IPS-NIHi11 (cell line): ENCODE measurements at places on chromosomes 6 and 20.

- no peak for DNase-seq
Measured at GRCh38 chr6:110560239-110561007, 84.0 kb upstream of the SLC22A16 start.

GRCh38 chr6:169339731-169340309 lies 86.2 kb upstream of the THBS2 start:
- no peak for DNase-seq

- DNase-seq: no peak
Measured at GRCh38 chr6:69285054-69285453, 511.8 kb downstream of the LMBRD1 start.

DNA sequence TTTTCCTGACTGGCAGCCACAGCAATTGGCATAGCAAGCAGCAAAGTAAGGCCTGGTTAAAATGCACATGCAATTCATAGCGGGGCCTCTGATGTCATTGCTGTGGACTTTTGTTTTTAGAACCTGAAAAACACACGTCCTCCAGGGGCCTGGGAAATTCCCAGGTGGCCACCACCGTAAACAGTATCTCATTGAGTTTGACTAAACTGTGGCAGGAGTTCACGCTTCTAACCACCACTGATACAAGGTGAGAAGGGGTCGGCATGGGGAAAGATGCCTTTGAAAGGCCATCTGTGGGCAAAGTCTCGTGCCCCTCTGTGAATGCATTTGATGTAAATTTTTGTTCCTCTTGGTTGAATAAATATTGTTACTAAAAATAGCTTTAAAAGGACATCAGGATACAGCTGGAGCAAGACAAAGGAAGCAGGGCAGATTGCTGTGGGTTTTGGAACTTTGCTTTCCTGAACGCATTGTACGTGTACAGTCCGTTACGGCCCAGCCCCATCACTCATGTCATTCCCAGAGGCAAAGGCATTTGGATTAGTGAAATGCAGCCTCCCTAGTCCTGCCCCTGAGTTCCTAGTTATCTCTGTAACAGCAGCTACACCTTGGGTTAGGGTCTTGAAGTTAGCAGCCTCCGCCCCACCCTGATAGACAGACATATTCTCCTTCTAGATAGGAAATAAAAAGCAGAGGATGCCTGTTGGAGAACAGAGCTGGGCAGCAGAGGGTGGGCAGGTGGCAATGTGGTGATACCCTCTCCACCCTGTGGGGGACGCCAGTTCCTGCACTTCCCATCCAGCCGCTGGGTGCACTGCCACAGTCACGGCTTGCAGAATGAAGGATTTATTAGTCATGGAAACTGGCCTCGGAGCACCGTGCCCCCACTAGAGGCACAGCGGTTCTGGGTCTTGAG lies 80.3 kb downstream of the ZDHHC14 start:
- DNase-seq: peak; percentile 30

- DNase-seq: no peak
Measured at GRCh38 chr20:22052025-22052650, 346.7 kb downstream of the PAX1 start.

- no peak for DNase-seq
Measured at GRCh38 chr6:16683641-16684194, 77.5 kb downstream of the ATXN1 start.

DNA sequence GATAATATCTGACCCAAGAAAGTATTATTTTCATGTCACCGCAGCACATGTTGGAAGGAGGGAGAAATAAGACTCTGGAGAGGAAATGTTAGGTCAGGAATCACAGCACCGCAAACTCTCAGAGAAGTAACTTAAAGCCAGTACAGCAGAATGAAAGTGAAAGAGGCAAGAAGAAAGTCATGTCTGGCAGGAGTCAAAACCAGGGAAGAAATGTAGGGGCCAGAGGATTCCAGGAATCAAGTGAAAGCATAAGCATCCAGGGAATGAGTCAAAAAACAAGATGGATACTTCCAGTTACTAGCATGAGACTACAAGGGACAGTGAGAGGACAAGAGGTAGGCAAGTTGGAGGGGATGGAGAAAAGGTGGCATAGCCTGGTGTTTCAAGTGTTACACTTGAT lies 80.4 kb downstream of the AK9 start:
- DNase-seq: no peak

- DNase-seq: no peak
Measured at GRCh38 chr6:52550014-52550575, 26.8 kb downstream of the TRAM2 start.

- DNase-seq: no peak
Measured at GRCh38 chr6:3287976-3288707, 29.4 kb downstream of the PSMG4 start.

DNA sequence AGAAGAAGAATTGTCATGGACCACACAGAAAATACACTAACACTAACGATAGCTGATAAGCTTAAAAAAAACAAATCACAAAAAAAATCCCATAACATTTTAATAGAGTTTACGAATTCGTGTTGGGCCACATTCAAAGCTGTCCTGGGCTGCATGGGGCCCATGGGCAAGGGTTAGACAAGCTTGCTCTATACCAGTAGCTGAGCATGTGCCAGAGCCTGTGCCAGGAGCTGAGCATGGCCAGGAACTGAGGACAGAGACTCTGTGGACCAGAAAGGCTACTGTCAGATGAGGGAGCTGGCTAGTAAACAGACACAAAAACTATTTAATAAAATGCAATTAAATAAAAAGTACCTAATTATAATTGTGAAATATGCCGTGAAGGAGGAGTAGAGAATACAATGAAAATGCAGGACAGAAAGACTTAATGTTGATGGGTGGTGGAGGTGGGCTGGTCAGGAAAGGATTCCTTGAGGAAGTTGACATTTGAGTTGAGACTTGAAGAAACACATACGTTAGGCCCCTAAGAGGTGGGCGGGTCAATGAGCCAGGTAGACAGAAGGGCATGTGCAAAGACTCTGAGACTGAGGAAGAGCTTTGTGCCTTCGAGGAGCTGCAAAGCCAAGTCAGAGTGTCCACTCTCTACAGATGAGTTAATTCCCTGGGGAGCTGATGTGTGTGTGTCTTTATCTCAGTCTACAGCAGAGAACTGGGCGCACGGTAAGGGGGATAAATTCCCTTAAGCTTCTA lies 66.1 kb downstream of the JPH2 start:
- DNase-seq: no peak

GRCh38 chr6:93940381-93940780 lies 521.0 kb upstream of the EPHA7 start:
- DNase-seq: no peak

DNA sequence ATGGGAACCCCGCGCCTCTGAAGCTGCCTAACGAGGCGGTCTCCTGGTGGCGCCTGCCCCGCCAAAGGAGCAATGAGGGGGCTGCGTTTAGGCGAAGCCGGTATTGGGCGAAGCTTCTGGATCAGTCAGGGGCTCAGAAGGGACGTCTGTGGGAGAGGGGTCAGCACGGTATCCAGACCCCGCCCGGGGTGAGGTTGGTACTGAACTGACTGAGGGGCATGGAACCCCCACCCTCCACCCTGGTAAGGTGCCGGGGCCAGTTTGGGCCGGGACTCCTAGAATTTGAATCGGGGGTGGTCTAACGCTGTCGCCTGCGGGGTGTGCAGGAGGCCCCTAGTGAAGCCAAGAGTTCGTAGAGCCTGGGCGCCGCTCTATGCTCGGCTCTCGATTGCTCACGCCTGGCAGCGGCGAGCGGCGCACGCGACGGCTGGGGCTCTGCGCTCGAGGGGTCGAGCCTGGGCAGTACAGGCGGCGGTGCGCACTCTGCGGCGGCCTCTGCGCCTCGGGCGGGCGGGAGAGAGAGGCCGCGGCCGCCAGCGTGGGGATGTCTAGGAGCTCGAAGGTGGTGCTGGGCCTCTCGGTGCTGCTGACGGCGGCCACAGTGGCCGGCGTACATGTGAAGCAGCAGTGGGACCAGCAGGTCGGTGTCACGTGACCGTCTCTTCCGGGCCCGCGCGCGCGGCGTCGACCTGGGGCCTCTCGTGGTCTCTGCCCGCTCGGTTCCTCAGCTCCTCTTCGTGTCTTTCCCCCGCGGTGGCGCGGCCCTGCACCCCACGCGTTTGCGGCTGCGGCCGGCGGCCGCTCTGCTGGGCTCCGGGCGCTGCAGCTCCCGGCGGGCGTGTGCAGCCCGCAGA lies at the start of the genes KAT14 and PET117:
Gene KAT14, plus strand, starts transcription at position 452 of the 854 bp plus-strand sequence. CDS start 4,798 bp downstream, outside the sequence.
Gene PET117, plus strand, starts transcription at position 452 of the 854 bp plus-strand sequence. Its CDS starts 93 bp downstream, at position 545.
- DNase-seq: peak; percentile 93

DNA sequence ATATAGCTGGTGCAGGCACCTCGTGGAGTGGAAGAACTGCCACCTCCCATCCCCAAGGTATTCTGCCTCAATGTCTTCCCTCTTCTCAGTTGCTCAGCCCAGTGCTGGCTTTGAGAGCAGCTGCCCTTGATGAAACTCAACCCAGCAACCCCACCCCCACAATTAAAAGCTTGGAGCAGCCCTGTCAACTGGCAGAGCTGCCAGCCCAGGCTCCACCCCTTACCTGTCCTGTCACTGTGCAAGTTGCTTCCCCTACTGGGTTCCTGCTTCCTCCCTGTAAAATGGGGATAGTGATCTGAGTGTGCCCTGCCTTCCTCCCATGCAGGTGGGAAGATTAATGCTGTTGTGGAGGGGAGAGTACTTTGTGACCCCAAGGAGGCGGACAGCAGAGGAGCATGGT lies 4.5 kb downstream of the TMEM63B start:
- peak; percentile 48 for DNase-seq

- DNase-seq: peak; percentile 41
Measured at GRCh38 chr20:18323705-18324104, 35.4 kb downstream of the ZNF133 start.

GRCh38 chr6:165117121-165117520 lies 192.3 kb downstream of the C6orf118 start:
- DNase-seq: no peak

DNA sequence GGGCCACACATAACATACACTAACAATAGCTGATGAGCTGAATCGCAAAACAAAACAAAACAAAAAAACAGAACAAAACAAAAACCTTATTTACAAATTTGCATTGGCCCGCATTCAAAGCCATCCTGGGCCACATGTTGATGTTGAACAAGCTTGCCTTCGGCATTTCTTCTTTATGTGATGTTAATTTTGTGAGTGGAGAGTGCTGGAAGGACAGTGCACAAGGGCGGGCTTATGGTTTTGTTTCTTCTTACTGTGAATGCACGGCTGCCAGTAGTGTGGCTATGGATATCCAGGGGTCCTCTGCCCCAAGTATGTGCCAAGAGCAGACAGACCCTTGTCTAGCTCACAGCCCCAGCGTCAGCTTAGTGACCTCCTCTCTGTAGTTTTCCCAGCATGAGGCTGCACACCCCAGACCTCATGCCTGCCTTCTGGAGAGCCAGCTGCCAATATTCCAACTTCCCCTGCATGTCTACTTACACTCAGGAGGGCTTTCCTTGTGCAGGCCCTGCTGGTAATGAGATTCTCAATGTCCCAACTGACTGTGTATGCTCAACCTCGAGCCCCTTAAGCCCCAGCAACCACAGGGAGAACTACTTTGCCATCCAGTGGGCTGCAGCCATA lies 24.9 kb downstream of the ZNF292 start:
- no peak for DNase-seq

GRCh38 chr6:108123946-108124345 lies 41.9 kb upstream of the NR2E1 start:
- DNase-seq: peak; percentile 43

DNA sequence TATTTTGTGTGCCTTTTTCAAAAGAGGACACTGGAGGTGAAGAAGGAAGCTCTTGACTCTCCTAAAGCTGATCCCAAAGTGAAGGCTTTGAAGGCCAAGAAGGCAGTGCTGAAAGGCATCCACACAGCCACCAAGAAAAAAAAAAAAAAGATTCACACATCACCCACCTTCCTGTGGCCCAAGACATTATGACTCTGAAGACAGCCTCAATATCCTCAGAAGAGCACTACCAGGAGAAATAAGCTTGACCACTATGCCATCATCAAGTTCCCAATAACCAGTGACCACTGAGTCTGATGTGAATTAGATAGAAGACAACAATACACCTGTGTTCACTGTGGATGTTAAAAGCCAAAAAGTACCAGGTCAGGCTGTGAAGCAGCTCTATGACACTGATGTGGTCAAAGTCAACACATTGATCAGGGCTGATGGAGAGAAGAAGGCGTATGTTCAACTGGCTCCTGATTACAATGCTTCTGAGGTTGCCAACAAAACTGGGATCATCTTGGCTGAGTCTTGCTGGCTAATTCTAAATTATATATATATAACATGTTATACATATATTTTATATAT lies 59.4 kb downstream of the PLCG1 start:
- DNase-seq: no peak

DNA sequence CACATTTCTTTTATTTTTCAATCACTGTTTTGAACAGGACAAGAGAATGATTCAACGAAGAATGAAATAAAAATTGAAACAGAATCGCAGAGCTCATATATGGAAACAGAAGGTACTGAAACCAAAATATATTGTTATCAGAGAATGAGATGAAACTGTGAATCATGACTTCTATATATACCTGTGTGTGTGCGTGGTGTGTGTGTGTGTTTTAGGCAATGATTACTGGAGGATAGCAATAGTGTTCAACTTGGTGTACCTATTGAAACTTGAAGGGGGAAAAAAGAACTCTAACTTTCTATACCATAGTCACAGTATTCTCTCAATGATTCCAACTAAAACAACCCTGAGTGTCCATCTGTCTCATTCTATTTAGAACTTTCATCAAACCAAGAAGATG lies 586.6 kb downstream of the KIF16B start:
- no peak for DNase-seq

DNA sequence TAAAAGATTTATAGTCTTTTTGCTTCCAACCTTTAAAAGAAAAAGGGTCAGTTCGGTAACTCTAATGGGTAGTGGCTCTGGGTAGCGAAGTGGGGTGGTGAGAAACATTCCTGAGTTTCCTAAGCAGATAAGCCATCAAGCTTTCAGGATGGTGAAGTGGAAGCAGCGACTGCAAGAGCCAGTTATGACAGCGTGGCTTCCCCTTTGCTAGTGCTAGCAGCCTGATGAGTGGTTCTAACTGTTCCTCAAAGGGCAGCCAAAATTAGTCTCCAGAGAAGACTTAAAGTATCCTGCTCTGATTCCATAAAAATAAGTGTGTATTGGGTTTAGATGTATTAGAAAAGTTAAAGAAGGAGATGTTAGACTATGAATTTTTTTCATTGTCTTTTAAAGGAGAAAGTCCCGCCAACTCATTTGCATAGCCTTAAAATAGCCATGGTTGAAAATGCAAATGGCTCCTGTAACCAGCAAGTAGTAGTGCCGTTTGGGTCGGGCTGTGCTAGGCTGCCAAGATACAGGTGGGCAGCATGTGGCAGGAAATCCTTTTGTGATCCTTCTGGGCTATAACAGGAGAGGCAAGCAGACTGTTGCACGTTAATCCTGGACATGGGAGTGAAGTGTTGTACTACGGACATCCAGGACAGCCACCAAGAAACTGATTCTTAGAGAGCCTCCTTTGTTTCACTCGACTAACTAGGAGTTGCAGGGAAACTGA lies 18.0 kb downstream of the ELOVL2 start:
- DNase-seq: no peak

DNA sequence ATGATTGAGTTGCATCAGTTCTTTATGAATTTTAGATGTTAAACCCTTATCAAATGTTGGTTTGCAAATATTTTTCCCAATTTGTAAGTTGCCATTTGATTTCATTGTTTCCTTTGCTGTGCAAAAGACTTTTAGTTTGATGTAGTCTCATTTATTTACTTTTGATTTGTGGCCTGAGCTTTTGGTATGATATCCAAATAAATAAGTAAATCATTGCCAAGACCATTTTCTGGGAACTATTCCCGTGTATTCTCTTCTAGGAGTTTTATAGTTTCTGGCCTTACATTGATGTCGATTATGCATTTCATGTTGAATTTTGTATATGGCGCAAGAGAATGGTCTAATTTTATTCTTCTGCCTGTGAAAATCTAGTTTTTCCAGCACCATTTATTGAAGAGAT lies 13.4 kb downstream of the AIG1 start:
- no peak for DNase-seq
